ENCODE measurements at places on chromosomes 4 and X. TPM values are rescaled to one million over a fixed set of nuclear protein-coding genes. Genes with fewer than 3 reads are reported as not detected.
A peak's percentile ranks its signal among the peaks of the same experiment; 100 is the strongest.

GRCh38 chr4:156553659-156554058 lies 417.9 kb downstream of the PDGFC start:
- DNase-seq = no peak

DNA sequence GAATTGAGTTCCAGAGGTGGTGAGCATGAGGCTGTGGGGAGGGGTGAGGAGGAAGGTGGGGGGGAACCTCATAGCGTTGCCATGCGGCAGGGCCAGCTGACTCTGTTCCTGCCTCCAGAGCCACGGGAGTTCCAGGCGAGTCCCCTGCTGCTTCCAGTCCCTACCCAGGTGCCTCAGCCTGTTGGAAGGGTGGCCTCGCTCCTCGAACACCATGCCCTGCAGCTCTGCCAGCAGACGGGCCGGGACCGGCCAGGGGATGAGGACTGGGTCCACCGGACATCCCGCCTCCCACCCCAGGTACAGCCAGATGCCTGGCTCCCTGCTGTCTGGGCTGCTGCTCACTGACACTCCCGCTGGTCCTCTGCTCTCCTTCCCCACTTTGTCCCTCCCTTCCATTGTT lies 7.9 kb downstream of the CCDC22 start:
- no peak for DNase-seq

GRCh38 chrX:18390941-18391538 lies 34.4 kb upstream of the CDKL5 start:
- peak; percentile 68 for DNase-seq

GRCh38 chr4:99828477-99828876 lies 11.8 kb downstream of the DAPP1 start:
- DNase-seq = no peak

DNA sequence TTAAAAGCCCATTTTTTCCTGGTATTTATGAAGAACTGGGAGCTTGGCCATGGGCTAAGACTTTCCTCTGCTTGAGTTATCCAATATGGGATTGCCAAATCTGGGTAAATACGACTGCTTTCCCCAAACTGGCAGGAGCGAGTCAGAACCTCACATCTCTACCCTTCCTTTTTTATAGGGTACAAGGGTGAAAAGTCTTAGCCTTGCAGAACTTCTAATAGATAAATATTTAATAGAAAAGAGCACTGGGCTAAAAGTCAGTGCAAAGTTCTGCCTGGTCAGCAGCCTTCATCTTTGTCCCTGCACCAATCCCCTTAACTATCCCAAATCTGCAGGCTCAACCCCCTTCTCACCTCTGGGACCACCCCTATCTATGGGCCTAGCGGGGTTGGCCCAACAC lies 61.6 kb upstream of the ACSL1 start:
- DNase-seq = no peak

- no peak for DNase-seq
Measured at GRCh38 chrX:69045616-69046345, 119.5 kb downstream of the PJA1 start.

- no peak for DNase-seq
Measured at GRCh38 chrX:79182616-79183015, 38.1 kb downstream of the GPR174 start.

- DNase-seq = no peak
Measured at GRCh38 chr4:80705311-80705710, 325.2 kb upstream of the BMP3 start.

GRCh38 chr4:157700898-157701694 lies 471.7 kb downstream of the GASK1B start:
- DNase-seq = peak; percentile 17

- no peak for DNase-seq
Measured at GRCh38 chrX:84320614-84321013, 132.6 kb upstream of the RPS6KA6 start.

- no peak for DNase-seq
Measured at GRCh38 chr4:23212558-23212957, 519.8 kb downstream of the GBA3 start.

- DNase-seq = no peak
Measured at GRCh38 chrX:130176354-130176776, 4.6 kb downstream of the RAB33A start.

DNA sequence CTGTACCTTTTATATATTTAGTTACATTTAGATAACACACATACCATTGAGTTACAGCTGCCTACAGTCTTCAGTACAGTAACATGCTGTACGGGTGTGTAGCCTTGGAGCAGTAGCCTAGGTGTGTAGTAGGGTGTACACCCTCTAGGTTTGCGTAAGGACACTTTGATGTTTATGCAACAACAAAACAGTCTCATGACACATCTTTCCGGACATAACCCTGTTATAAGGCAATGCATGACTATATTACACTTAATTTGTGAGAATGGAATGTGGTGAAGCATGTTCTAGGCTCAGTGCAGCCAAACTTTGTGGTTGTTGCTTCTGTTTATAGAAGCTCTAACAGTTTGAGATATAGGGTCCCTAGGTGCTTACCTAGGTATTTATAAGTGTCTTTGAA lies 65.4 kb downstream of the SPRY1 start:
- DNase-seq = no peak

DNA sequence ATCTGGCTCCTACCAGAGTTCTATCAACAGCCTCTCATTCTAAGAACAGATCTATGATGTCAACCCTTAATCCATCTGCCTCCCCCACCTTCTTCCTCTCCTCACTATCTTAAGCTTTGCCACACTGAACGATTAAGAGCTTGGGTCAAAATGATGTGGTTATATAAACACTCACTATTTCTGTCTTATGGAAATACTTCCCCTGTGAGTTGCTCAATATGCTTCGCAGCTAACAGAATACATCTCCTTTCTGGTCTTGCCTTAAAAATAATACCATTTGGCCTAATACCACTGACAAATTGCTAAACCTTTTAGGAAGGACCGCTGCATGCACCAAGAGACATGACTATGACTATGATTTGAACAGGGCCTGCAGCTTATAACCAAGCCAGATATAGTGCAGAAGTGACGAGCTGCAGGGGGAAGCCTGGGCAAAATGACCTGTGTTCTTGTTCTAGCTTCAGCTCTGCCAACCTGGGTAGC lies 130.9 kb downstream of the RNF150 start:
- DNase-seq = no peak

DNA sequence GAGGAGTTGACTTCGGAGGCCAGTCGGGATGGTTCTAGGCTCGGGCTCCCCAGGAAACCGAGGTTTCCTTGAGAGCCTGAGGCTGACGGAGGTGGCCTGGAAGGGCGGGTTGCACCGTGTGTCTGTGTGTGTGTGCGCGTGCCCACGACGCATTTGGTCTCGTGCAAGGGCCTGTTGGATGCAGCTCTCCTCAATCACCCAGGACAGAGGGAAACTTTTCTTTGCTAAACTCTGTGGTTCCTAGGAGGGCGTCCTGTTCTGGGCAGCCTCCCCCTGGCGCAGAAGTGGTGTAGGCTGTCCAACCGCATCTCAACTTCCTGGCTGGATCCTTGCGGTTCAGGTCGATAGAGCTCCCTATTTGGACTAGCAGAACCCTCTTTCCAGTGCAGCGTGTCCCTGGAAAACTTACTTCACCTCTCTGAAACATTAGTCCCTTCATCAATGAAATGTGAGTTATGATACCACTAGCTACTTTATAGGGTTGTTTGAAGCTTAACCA lies 973 bp downstream of the STK32B start:
- DNase-seq = no peak

DNA sequence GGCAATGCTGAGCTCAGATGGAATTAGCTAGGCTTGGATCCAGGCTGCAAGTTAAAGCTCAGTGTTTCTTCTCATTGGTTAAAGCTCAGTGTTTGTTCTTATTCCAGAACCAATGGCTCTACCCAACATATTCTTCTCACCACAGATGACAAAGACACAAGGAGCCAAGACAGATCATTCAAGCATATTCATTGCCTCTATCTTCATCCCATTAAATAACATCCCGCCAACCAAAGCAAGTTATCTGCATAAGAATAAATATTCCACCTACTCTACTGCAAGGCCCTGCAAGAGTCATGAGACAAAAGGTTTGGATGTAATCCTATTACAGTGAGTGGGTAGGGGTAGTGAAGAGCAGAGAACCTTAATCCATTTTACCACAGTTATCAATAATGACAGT lies 766.5 kb downstream of the C4orf33 start:
- DNase-seq = no peak

DNA sequence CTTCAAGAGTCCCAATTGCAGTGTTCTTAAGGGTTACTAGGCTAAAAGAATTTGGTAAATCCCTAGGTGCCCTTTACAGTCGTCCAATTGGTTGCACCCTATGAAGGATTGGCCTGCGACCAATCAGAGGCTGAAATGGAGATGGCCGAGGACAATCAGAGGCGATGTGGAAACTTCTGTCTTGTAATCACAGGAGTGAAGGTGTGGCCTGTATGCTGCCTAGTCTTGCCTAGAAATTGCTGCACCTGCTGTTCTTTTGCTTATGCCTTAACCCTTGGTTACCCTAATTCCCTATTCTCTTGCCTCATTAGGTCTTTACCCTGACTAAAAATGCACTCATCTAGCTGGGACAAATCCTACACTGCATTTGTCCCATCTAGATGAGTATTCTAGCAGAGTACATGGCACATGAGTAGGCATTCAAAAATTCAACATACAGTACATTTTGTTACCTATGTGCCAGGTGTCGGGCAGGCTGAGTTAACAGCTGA lies 1.0 kb upstream of the DCK start:
- no peak for DNase-seq

- DNase-seq = no peak
Measured at GRCh38 chrX:63810746-63811145, 25.7 kb upstream of the ARHGEF9 start.

GRCh38 chr4:56465599-56466295 lies 1.7 kb upstream of the SRP72 start:
- no peak for DNase-seq

Gene WDR17
- 7.9 TPM for polyA plus RNA-seq

Gene NUDT6
- polyA plus RNA-seq = 14.8 TPM

Gene KLF8
- polyA plus RNA-seq = 18.7 TPM

Gene EFNB1
- polyA plus RNA-seq = 67.0 TPM

Gene CYLC1
- not detected for polyA plus RNA-seq

Gene MAPK10
- 31.9 TPM for polyA plus RNA-seq

Gene DLG3
- polyA plus RNA-seq = 47.9 TPM

Data from left lung (tissue), 14 donors.